Esophagus muscularis mucosa (tissue), 4 donors: ENCODE measurements at places on chromosomes 7 and 10. TPM values are rescaled to one million over a fixed set of nuclear protein-coding genes. Genes with fewer than 3 reads are reported as not detected.

GRCh38 chr10:73920089-73920488, 9.2 kb downstream of the PLAU start:
- no peak for DNase-seq

DNA sequence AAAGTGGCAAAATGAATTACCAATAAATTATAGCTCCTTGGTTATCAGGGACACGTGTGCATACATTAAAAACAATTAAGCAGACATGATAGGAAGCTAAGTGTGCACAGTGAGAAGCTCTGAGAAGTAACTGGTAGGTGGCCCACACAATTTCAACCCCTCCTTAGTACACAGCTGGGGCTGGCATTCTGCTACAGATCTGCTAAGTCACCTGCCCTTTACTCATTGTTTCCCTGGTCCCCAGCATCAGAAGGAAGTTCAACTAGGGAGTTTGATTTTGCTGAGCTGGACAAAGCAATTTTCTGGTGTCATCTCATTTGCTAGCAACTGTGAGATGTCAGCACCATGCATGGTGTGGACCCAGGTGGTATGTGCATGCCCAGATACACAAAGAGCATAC, 424.1 kb upstream of the NPVF start:
- no peak for DNase-seq

DNA sequence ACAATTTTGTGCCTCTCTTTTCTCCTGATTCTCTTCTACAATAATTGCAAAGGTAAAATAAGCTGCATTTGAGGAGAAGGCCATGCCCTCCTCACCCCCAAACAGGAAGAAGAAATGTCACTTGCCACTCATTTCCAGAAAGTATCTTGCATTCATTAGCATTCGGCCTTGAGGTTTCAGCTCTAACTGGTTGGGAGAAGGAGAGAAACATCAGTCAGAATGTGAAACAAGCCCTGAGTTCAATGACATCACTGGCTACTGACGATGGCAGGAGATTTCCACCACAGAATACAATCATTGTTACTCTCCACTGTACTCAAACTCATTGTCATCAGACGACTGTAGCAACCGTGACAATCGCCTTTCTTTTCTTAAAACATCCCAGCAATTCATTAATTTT, 72.8 kb downstream of the PRKCQ start:
- DNase-seq: no peak

DNA sequence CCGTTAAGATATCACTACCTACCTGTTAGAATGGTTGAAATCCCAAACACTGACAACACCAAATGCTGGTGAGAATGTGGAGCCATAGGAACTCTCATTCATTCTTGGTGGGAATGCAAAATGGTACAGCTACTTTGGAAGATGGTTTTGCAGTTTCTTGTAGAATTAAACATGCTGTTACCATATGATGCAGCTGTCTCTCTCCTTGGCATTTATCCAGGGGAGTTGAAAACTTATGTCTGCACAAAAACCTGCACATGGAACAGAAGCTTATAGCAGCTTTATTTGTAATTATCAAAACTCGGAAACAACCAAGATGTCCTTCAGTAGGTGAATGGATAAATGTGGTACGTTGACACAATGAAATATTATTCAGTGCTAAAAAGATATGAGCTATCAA, 199.5 kb downstream of the BICC1 start:
- DNase-seq: no peak

- DNase-seq: no peak
These were observed 51.8 kb downstream of the INPP5F start for GRCh38 chr10:119777686-119778085.

- no peak for DNase-seq
These were observed 1.5 kb upstream of the RALA start for GRCh38 chr7:39621784-39622411.

- DNase-seq: no peak
These were observed 3.7 kb downstream of the SND1 start for GRCh38 chr7:127655720-127656119.

- DNase-seq: no peak
These were observed 34.6 kb downstream of the PPP1R9A start for GRCh38 chr7:94941844-94942632.

- DNase-seq: peak; percentile 83
These were observed 324.7 kb downstream of the ADARB2 start for GRCh38 chr10:1412531-1413189.

DNA sequence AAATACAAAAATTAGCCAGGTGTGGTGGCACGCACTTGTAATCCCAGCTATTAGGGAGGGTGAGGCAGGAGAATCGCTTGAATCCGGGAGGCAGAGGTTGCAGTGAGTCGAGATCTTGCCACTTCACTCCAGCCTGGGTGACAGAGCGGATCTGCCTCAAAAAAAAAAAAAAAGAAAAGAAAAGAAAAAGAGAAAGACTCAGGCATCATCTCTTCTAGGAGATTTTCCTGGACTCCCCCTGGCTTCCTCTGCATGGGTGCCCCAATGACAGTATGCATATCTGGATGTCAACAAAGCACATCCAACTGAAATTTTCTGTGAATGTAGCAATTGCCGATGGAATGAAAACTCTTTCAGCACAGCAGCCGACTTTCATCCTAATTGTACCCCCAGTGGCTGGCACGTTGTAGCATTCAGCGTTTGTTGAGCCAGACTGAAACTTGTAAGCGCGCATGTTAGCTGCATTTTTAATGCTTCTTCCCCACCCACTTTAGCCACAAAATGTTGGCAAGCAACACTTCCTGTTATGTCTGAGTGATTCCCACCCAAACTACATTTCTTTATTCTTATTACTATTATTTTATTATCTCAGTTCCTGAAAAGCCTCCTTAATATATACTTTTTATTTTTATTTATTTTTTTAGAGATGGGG, 70.2 kb downstream of the PRTFDC1 start:
- DNase-seq: no peak

- no peak for DNase-seq
These were observed 84.3 kb upstream of the ATP6V0A4 start for GRCh38 chr7:138882249-138882648.

DNA sequence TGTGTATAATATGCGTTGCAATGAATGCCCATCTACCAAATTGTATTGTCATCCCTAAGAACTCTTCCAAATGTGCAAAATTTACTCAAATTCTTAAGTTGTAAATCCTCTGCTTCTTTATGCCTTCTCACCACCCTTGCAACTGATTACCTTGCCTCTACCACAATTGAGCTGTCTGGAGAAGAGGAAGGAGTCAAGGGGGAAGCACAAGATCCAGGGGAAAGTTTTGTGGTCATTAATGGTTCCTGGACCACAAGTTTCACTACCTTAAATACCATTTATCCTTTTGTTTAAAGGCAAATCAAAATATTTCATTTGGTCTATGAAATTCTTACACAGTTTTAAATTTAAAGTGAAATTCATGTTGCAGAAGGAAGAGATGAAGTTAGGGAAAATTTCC, 16.7 kb downstream of the CRPPA start:
- no peak for DNase-seq

GRCh38 chr10:93573051-93573909, 6.8 kb downstream of the FFAR4 start:
- no peak for DNase-seq

DNA sequence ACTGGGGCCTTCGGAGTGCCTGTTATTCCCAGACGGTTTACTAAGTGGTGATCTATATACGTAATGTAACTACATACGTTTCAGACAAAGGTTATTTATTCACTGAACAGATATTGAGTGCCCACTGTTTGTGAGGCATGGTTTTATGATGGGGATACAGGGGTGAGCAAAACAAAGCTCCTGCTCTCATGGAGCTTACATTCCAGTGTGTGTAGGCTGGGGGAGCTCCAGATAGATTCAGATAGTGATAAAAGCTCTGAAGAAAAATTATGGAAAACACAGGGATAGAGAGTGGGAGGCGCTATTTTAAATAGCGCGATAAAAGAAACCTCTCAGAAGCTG, 466 bp upstream of the DNAJB12 start:
- no peak for DNase-seq

DNA sequence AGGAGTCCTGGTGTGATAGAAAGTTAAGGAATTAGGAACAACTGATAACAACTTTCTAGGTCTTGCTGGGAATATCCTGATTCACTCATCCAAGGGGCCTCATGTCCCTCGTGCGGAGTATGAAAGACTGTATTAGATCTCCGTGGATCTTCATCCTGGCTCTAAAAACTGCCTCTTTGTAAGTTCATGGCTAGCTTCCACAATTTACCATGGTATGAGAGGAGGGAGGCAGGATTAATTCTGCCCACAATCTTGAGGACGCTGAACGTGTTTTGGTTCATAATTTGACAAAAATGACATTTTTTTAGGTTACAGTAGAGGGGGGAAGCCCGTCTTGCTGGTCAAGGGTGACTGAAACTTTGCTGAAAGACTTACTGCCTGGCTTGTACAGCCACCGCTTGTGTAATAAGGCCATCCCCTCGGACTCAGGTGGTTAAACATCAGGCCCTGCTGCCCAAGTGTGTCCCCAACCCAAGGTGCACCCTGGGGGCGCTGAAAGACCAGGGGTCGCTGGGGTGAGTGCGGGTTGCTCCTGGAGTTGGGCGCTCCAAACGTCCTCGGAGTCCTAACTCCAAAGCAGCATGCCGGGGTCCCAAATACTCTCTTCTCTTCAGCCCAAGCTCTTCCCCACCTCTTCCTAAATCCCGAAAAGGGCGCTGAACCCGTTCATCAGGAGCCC, 733 bp downstream of the HIBADH start:
- DNase-seq: no peak

- peak; percentile 93 for DNase-seq
These were observed 423 bp downstream of the BAZ1B start for GRCh38 chr7:73521636-73522104.

GRCh38 chr7:86947929-86948328, 111.5 kb downstream of the ELAPOR2 start:
- no peak for DNase-seq

- no peak for DNase-seq
These were observed 56.0 kb downstream of the NKX6-2 start for GRCh38 chr10:132729810-132730572.

DNA sequence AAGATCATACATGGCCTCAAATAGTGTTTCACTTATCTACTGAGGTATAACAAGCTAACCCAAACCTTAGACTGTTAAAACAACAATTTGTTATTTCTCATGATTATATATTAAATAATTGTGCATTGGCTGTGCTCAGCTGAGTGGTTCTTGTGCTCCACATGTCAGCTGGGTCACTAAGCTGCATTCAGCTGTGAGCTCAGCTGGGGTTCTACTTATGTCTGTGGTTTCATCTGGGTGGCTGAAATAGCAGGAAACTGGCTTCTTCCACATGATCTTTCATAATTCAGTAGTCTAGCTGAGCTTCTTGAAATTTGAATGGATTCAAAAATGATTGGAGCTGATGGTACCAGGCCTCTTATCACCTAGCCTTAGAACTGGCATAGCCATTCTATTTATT, 181.8 kb upstream of the CSTF2T start:
- no peak for DNase-seq

DNA sequence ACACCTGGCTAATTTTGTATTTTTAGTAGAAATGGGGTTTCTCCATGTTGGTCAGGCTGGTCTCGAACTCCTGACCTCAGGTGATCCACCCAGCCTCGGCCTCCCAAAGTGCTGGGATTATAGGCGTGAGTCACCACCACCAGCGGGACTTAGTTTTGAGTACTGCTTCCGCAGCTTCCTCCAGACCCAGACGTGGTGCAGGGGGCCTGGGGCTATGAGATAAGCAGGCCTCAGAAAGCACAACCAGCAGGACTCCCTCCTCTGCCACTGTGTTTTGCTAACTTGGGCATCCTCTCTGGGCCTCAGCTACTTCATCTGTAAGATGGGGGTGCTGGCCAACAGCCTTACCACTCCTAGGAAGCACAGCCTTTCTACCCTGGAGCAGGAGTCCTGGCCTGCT, 37.8 kb downstream of the GOLGA7B start:
- DNase-seq: no peak

DNA sequence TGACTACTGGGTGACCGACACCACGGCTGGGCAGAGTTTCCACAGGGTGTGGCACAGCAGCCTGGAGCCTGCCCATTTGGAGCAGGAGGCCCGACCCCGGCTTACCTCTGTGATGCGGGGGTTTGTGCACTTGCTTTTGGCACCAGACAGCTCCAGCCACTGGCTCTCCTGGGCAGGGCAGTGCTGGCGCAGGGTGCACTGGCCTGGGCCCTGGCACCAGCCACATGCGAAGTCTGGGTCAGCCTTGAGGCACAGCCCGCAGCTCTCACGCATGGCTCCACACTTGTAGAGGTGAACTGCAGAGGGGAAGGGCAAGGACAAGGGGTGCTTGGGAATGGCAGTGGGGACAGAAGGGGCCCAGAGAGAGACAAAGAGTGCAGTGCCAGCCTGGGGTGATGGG, 373.7 kb downstream of the PLXNA4 start:
- DNase-seq: no peak

GRCh38 chr7:31788883-31789680, 102.1 kb downstream of the PPP1R17 start:
- DNase-seq: no peak

DNA sequence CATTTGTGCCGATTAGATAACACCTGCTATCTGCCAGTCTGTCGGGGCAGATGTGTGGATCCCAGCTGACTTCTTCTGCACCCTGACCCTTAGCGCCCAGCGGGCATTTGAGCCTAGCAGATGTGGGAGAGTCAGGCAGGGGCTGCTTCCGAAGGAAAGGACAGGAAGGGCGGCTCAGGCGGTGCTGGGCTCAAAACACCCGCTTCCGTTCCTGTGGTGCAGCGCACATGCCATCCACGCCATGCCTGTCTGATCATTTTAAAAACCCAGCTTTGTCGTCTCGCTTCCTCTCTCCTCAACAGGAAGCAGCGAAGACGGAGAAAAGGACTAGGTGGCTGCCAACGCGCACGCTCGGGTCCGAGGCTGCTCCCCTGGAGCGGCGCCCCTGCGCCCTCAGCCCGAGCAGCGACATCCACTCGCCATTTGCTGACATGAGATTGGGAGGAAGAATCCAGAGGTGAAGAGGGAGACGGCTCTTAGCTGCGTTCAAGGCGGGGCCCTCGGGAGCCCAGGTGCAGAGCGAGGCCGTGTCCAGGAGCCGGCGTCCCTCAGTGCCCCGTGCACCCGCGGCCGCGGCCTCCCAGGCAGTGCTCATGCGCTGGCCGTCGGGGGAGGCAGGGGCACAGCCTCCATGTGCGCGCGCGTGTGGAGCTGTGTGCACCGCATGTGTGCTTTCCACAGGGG, 5.9 kb upstream of the BHLHA15 start:
- no peak for DNase-seq

GRCh38 chr7:156177422-156178055, 365.3 kb upstream of the SHH start:
- DNase-seq: no peak

The OGDHL gene
- total RNA-seq: 0.42 TPM

The STAG3 gene
- total RNA-seq: 0.13 TPM

The CDHR1 gene
- total RNA-seq: not detected

The HOXA6 gene
- total RNA-seq: 0.66 TPM

The SPDYE18 gene
- 0.32 TPM for total RNA-seq

The KIN gene
- total RNA-seq: 8.3 TPM

The EVX1 gene
- total RNA-seq: not detected

The MEIG1 gene
- total RNA-seq: not detected

The SLC26A4 gene
- total RNA-seq: 0.42 TPM

The LUC7L2 gene
- 63.7 TPM for total RNA-seq

The NEBL gene
- 2.1 TPM for total RNA-seq

The CALHM1 gene
- total RNA-seq: not detected
